ENCODE measurements at places on chromosomes 2 and 18.

DNA sequence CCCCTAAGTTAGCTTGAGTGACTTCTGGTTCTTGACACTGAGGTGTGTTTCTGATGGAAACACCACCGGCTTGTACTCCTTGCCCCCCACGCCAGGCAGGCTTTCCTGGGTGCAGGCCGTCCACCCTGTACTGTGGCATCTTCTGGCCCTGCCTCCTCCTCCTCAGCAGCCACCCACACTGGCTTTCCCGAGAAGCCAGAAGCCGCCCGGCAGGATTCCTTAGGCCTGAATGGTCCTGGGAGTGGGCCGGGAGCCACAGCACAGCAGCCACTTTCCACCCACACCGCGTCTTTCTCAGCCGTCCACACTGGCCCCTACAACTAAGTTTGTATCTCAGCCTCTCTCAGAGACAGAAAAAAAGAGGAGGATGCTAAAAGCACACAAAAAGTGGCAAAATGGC lies 2.1 kb upstream of the HSBP1L1 start:
- H3K4me3 ChIP-seq: no peak overlapping the region
- DNase-seq: no peak
- no peaks in the 10 kb centered on the region for H3K36me3 ChIP-seq
- H3K27ac ChIP-seq: no peak overlapping the region
- no peaks in the 10 kb centered on the region for H3K27me3 ChIP-seq

DNA sequence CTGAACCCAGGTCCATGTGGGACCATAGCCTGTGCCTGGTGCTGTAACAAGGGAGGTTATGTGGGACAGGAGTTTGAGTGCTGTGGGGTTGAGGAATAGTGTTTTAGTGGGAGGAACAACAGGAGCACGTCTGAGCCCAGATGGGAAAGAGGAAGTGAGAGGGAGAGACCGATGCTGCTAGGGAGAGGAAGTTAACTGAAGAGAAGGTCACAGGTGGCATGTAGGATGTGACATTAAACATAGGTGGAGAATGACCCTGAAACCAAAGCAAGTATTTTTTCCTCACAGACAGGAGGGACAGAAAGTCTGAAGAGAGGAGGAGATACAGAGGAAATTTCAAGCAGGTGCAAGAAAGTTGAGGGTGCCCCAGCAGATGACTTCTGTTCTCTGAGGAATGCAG lies 87.8 kb downstream of the ACOXL start:
- no peaks in the 10 kb centered on the region for H3K36me3 ChIP-seq
- H3K27me3 ChIP-seq: no peaks in the 10 kb centered on the region
- no peak overlapping the region for H3K27ac ChIP-seq
- no peak overlapping the region for H3K4me3 ChIP-seq

DNA sequence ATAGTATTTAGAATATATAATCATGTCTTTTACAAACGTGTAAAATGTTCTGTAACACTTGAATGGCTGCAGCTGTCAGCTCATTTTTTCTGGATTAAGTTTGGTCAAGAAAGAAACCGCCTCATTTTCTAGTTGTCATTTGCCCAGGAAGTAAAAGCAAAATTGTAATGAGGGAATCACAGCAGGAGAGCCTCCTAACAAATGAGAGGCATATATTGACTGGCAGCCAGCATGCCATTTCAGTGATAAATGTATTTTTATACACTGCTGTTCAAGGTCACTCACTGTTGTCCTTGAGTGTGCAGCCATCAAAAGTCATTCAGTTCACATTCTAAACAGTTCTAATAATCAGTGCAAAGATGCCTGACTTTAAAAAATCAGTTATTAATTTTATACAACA lies 144.3 kb upstream of the BOD1L2 start:
- H3K27me3 ChIP-seq: no peaks in the 10 kb centered on the region
- DNase-seq: no peak
- H3K4me1 ChIP-seq: peaks cover 6% of the 10 kb centered on the region

GRCh38 chr2:8999797-9000196 lies 3.7 kb downstream of the MBOAT2 start:
- H3K27me3 ChIP-seq: no peaks in the 10 kb centered on the region
- no peaks in the 10 kb centered on the region for H3K4me1 ChIP-seq
- H3K36me3 ChIP-seq: no peaks in the 10 kb centered on the region
- H3K4me3 ChIP-seq: no peak overlapping the region
- no peak overlapping the region for H3K27ac ChIP-seq

GRCh38 chr2:98118161-98118560 lies 31.2 kb downstream of the VWA3B start:
- peaks cover 2% of the 10 kb centered on the region for H3K27me3 ChIP-seq
- H3K4me1 ChIP-seq: no peaks in the 10 kb centered on the region
- no peak overlapping the region for H3K4me3 ChIP-seq
- no peak for DNase-seq
- H3K27ac ChIP-seq: no peak overlapping the region

All from psoas muscle (tissue), 8 donors.